ENCODE measurements at places on chromosomes 6 and 20.

GRCh38 chr20:20261159-20261558, 106.7 kb upstream of the INSM1 start:
- no peak for DNase-seq

DNA sequence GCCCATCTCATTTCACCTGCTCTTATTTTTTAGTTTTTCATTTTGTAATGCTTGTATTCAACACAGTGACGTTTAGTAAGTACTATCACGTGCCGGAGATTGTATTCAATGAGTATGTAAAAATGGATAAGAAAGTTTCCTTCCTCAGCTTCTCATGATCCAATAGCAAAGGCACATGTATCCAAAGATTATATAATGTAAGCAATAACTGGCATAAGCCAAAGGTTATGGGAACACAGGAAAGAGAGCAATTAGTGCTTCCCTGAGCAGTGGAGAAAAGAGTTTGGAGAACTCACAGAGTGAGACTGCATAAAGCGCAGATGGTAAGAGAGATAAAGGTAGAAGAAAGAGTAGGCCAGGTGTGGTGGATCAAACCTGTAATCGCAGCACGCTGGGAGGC, 21.8 kb upstream of the LTV1 start:
- no peak for DNase-seq

GRCh38 chr6:1146500-1146899, 165.4 kb upstream of the FOXQ1 start:
- no peak for DNase-seq

GRCh38 chr20:34150306-34151000, 38.4 kb upstream of the EIF2S2 start:
- DNase-seq = no peak

All from activated CD8-positive, alpha-beta memory T cell treated with anti-CD3 and anti-CD28 coated beads, Interleukin-2, amount 50 U/mL, for 48 hours (primary cell).